ENCODE measurements at places on chromosomes 6 and 20. TPM values are rescaled to one million over a fixed set of nuclear protein-coding genes. Genes with fewer than 3 reads are reported as not detected.

The CALHM5 gene
- total RNA-seq = 0.45 TPM

GRCh38 chr6:165487347-165487746 is 175.7 kb downstream of the PDE10A start:
- H3K4me1 ChIP-seq = peaks cover 31% of the 10 kb centered on the region
- H3K4me3 ChIP-seq = no peak overlapping the region
- H3K36me3 ChIP-seq = peaks cover 7% of the 10 kb centered on the region
- no peak overlapping the region for H3K27ac ChIP-seq

The OR12D3 gene
- not detected for total RNA-seq

The SLC17A3 gene
- total RNA-seq = not detected

The DEFB132 gene
- total RNA-seq = not detected

The DZANK1 gene
- 8.0 TPM for total RNA-seq

The BACH2 gene
- total RNA-seq = 13.1 TPM

- H3K4me1 ChIP-seq = peaks cover 18% of the 10 kb centered on the region
- peak overlapping the region; percentile 20 for H3K4me3 ChIP-seq
- peak; percentile 23 for DNase-seq
- no peaks in the 10 kb centered on the region for H3K36me3 ChIP-seq
- no peak overlapping the region for H3K27ac ChIP-seq
These were observed 2.6 kb downstream of the PRSS35 start for GRCh38 chr6:83514866-83515466.

- H3K27ac ChIP-seq = no peak within 1 kb of the TSS
- H3K4me1 ChIP-seq = peaks cover 10% of the 10 kb centered on the region
- no peaks in the 10 kb centered on the region for H3K27me3 ChIP-seq
These were observed at the start of gene ZC3H12D for GRCh38 chr6:149484733-149485700. Gene ZC3H12D (minus strand): TSS chr6:149485014. CDS start chr6:149474543, 10,471 bp downstream.

The PGC gene
- not detected for total RNA-seq

The TFAP2A gene
- total RNA-seq = 9.6 TPM

The PAK5 gene
- total RNA-seq = 1.8 TPM

GRCh38 chr20:5745416-5746030 is 4.7 kb upstream of the SHLD1 start:
- no peak overlapping the region for H3K4me3 ChIP-seq
- H3K4me1 ChIP-seq = peaks cover 5% of the 10 kb centered on the region
- peaks cover 4% of the 10 kb centered on the region for H3K27me3 ChIP-seq
- no peaks in the 10 kb centered on the region for H3K36me3 ChIP-seq
- no peak overlapping the region for H3K27ac ChIP-seq

GRCh38 chr6:28506807-28507475 is 8.7 kb downstream of the GPX6 start:
- no peaks in the 10 kb centered on the region for H3K27me3 ChIP-seq
- no peak for DNase-seq
- no peak overlapping the region for H3K27ac ChIP-seq
- peaks cover 12% of the 10 kb centered on the region for H3K4me1 ChIP-seq
- H3K36me3 ChIP-seq = no peaks in the 10 kb centered on the region

GRCh38 chr20:50285376-50286173 is 94.9 kb downstream of the CEBPB start:
- peaks cover 17% of the 10 kb centered on the region for H3K4me1 ChIP-seq
- DNase-seq = no peak
- peak overlapping the region; percentile 54 for H3K27ac ChIP-seq
- H3K27me3 ChIP-seq = no peaks in the 10 kb centered on the region

GRCh38 chr6:129661536-129662405 is 48.2 kb downstream of the ARHGAP18 start:
- no peak overlapping the region for H3K4me3 ChIP-seq
- H3K27ac ChIP-seq = peak overlapping the region; percentile 20
- DNase-seq = no peak
- no peaks in the 10 kb centered on the region for H3K36me3 ChIP-seq
- peaks cover 23% of the 10 kb centered on the region for H3K4me1 ChIP-seq

DNA sequence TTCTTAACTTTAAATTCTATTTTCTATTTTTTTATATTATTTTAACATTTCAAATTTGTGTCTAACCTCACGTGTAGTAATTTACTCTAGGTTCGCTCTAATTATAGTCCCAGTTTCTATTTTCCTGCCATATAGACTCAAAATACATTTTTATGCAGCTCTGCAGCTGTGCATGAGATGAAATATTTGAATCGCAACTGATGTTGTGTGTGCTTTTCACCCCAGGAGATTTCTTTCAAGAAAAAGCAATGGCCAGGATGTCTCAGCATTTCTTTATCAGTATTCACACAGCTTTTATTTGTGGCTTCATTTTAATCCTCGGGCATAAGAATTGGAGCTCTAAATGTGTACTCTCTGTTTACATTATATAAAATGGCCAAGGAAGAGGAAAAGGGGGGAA is 157.6 kb downstream of the HDGFL1 start:
- DNase-seq = no peak
- peaks cover 28% of the 10 kb centered on the region for H3K4me1 ChIP-seq
- no peaks in the 10 kb centered on the region for H3K27me3 ChIP-seq
- H3K27ac ChIP-seq = no peak overlapping the region

The SIRPD gene
- total RNA-seq = not detected

DNA sequence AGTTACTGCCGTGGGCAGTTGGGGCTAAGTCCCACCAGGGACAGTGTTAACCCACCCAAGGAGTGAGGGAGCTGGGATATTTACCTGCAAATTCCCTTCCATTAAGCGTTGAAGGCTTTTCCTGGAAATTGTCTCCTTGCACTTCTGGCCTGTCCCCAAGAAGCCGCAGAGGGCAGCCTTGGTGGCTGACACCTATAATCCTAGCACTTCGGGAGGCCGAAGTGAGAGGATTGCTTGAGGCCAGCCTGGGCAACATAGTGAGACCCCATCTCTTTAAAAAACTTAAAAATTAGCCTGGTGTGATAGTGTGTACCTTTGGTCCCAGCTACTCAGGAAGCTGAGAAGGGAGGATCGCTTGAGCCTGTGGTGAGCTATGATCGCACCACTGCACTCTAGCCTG is 204.4 kb downstream of the EYA2 start:
- H3K4me3 ChIP-seq = no peak overlapping the region
- no peaks in the 10 kb centered on the region for H3K4me1 ChIP-seq
- peaks cover 3% of the 10 kb centered on the region for H3K27me3 ChIP-seq
- no peak overlapping the region for H3K27ac ChIP-seq

DNA sequence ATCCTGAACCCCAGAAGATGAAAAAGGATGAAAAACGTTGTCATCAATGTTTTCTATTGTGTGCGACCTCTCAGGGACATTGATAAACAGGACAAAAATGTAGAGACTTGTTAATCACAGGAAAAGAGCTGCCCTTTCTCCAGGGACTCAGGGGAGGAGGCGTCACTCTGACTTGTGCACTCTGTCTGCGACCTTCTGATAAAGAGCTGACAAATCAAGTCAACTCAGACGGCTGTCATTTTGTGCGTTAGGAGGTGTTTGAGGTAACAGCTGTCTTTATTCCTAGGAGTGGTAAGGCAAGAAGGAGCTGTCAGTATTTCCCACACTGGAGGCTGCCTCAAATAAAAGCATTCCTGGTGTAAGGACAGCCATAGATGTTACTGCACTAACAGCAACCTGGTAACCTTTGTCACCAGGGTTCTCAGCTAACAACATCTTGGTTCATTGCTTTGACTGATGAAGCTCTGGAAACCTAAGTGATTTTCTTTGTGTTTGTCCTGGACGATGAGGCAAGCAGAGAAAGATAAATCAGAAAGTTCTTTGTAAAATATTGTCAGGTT is 38.6 kb upstream of the NXT1 start:
- no peak for DNase-seq
- no peak overlapping the region for H3K4me3 ChIP-seq
- H3K4me1 ChIP-seq = no peaks in the 10 kb centered on the region
- H3K27ac ChIP-seq = no peak overlapping the region

- no peaks in the 10 kb centered on the region for H3K36me3 ChIP-seq
- no peak overlapping the region for H3K4me3 ChIP-seq
- no peak for DNase-seq
- H3K4me1 ChIP-seq = no peaks in the 10 kb centered on the region
- H3K27ac ChIP-seq = no peak overlapping the region
These were observed 742.8 kb downstream of the MAFB start for GRCh38 chr20:39946053-39946810.

The ADAM33 gene
- 3.0 TPM for total RNA-seq

The PNLDC1 gene
- total RNA-seq = 0.49 TPM

GRCh38 chr6:17972978-17973622 is 14.3 kb downstream of the KIF13A start:
- no peaks in the 10 kb centered on the region for H3K27me3 ChIP-seq
- DNase-seq = no peak
- H3K4me3 ChIP-seq = peak overlapping the region; percentile 16

The SLC22A1 gene
- 1.7 TPM for total RNA-seq

The AVP gene
- not detected for total RNA-seq

- H3K4me3 ChIP-seq = no peak overlapping the region
- no peak for DNase-seq
- no peak overlapping the region for H3K27ac ChIP-seq
- H3K27me3 ChIP-seq = no peaks in the 10 kb centered on the region
- H3K4me1 ChIP-seq = peaks cover 19% of the 10 kb centered on the region
These were observed 446.4 kb upstream of the FLRT3 start for GRCh38 chr20:14783766-14784165.

DNA sequence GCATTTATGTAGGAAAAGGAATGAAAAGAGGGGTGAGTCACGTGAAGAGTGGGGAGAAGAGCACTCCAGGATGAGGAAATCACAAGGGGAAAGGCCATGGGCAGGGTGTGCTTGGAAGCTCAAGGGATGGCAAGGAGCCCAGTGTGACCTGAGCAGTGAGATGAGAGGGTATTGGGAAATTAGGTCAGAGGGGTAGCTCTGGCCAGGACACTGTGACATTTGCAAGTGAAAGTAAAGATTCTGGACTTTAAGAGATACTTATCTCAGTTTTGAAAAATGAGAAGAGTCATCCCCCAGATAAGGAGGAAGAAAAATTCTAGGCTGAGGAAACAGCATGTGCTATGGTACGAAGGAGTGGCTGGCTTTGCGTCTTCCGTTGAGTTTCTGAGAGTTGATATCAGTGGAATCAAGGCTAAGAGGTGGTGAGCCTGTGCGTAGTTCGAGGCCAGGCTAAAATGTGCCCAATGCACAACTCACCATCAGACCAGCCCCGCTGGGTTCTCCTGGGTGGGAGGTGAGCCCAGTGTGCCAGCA is 79.9 kb downstream of the GCLC start:
- H3K27me3 ChIP-seq = no peaks in the 10 kb centered on the region
- H3K4me3 ChIP-seq = no peak overlapping the region
- peak overlapping the region; percentile 3 for H3K27ac ChIP-seq
- no peaks in the 10 kb centered on the region for H3K36me3 ChIP-seq
- no peak for DNase-seq

GRCh38 chr6:163964789-163965188 is 550.3 kb downstream of the QKI start:
- no peaks in the 10 kb centered on the region for H3K36me3 ChIP-seq
- no peak for DNase-seq
- H3K27ac ChIP-seq = no peak overlapping the region
- H3K4me1 ChIP-seq = peaks cover 56% of the 10 kb centered on the region

The RIPOR3 gene
- total RNA-seq = 0.44 TPM

GRCh38 chr6:97669191-97670031 is 386.4 kb upstream of the MMS22L start:
- DNase-seq = peak; percentile 25
- no peaks in the 10 kb centered on the region for H3K27me3 ChIP-seq
- peaks cover 15% of the 10 kb centered on the region for H3K4me1 ChIP-seq
- no peaks in the 10 kb centered on the region for H3K36me3 ChIP-seq
- H3K4me3 ChIP-seq = no peak overlapping the region

DNA sequence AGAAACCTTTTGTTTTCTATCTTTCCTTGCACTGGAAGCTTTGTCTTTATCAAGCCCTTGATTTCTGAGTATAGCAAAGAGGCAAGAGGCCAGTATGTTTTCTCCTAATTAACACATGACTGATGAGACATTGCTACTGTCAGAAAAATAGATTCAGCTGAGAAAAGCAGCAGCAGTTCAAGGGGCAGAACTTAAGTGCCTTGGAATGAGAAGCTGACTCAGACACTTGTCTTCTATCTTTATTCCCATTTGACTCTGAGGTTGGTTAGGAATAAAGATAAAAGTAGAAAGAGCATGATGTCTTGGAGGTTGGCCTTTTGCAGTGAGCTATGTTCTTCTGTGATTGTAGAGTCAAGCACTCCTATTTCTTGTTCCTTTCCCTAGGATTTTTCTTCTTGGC is 79.1 kb upstream of the MAN1A1 start:
- no peaks in the 10 kb centered on the region for H3K4me1 ChIP-seq
- H3K27ac ChIP-seq = no peak overlapping the region
- H3K36me3 ChIP-seq = peaks cover 2% of the 10 kb centered on the region
- no peak for DNase-seq
- no peak overlapping the region for H3K4me3 ChIP-seq

- no peak for DNase-seq
- H3K4me1 ChIP-seq = no peaks in the 10 kb centered on the region
- H3K36me3 ChIP-seq = no peaks in the 10 kb centered on the region
- no peak overlapping the region for H3K27ac ChIP-seq
- H3K4me3 ChIP-seq = no peak overlapping the region
These were observed 146.2 kb downstream of the TBX18 start for GRCh38 chr6:84618046-84618752.

GRCh38 chr6:47651505-47651944 is 46.9 kb upstream of the ADGRF4 start:
- H3K4me3 ChIP-seq = no peak overlapping the region
- H3K4me1 ChIP-seq = no peaks in the 10 kb centered on the region
- no peak for DNase-seq
- no peaks in the 10 kb centered on the region for H3K27me3 ChIP-seq

The BTN3A1 gene
- total RNA-seq = 12.7 TPM

DNA sequence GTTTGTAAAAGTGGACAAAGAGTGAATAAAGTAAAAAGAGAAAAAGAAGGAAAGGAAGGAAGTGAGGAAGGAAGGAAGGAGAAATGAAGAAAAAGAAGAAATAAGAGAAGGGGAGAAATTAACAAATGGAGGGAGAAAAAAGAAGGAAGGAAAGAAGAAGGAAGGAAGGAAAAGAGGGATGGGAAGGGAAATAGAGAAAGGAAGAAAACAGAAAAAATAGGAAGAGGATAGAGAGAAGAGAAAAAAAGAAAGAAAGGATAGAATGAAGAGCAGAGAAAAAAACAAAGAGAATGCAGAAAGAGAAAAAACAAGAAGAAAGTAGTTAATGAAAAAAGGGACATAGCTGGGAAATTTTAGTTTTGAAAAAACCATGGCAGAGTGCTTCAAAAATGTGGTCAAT is 361.8 kb downstream of the EPHA7 start:
- H3K4me3 ChIP-seq = no peak overlapping the region
- H3K27me3 ChIP-seq = no peaks in the 10 kb centered on the region
- no peaks in the 10 kb centered on the region for H3K4me1 ChIP-seq
- no peak overlapping the region for H3K27ac ChIP-seq
- H3K36me3 ChIP-seq = no peaks in the 10 kb centered on the region
- no peak for DNase-seq

The FKBP5 gene
- total RNA-seq = 40.4 TPM

The BHLHE23 gene
- not detected for total RNA-seq

DNA sequence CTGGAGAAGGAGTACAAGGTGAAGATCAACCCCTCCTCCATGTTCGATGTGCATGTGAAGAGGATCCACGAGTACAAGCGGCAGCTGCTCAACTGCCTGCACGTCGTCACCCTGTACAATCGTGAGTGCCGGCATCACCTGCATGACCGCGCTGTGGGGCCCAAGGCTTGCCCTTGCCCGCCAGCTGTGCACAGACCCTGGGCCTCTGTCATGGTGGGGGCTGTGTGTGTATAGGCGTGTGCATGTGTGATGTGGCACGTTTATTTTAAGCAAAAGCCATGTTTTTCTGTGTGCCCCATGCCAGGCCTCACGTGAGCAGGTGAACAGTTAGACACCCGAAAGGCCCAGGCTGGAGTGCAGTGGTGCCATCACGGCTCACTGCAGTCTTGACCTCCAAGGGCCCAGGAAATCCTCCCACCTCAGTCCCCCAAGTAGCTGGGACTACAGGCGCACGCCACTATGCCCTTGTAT is 36.3 kb downstream of the PYGB start:
- H3K4me1 ChIP-seq = no peaks in the 10 kb centered on the region
- H3K27ac ChIP-seq = no peak overlapping the region
- DNase-seq = no peak
- H3K4me3 ChIP-seq = no peak overlapping the region
- no peaks in the 10 kb centered on the region for H3K27me3 ChIP-seq

Measured in neural crest cell (in vitro differentiated cells).